ENCODE measurements at places on chromosomes 7 and 10.

DNA sequence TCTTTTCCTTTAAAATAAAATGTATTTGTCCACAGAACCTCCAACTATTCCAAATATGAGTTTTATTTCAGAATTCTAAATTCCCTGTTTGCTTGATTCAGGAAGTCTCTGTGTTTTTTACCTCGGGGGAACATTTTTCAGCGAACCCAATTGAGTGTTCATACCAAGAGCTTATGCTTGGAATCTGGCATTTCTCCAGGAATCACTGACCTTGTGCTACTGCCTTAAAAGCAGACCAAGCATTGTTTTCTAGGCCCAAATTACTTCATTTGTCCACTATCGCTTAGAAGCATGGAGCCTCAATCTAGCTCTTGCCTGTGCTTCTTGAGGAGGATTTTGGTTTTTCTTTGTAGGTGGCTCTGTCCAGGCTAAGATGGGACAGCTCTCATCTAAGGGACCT is 59.4 kb downstream of the EBLN1 start:
- no peak for ATAC-seq

GRCh38 chr10:9175200-9175599 is 1120.7 kb downstream of the GATA3 start:
- no peak for ATAC-seq

DNA sequence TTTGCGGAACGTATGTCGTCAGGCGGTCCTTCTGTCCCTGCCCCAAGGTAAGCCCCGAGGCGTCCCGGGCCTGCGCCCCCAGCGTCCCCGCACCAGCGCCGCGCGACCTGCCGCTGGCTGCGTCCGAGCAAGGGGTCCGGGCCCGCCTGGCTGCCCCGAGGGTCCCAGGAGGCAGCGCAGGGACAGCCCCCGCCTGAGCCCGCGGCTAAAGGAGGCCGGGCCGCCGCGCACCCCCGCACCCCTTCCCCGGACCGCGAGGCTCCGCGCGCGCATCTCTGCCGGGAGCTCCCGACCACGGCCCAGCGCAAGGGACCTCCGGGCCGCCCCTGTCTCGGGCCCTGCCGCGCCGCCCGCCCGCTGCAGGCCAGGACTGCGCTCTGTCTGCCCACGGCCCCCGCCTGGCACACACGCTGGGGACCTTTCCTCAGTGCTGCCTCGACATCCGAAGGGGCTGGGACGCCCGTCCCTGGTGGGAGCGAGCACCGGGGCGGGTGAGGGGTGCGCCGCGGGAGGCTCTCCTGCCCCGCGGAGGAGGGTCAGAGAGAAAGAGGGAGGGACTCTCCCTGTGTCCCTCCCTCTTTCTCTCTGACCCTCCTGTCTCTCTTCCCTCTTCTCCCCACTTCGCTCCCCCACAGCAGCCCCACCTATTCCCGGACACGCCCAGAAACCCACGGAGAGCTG is 25.0 kb downstream of the SHH start:
- peak; percentile 11 for ATAC-seq

DNA sequence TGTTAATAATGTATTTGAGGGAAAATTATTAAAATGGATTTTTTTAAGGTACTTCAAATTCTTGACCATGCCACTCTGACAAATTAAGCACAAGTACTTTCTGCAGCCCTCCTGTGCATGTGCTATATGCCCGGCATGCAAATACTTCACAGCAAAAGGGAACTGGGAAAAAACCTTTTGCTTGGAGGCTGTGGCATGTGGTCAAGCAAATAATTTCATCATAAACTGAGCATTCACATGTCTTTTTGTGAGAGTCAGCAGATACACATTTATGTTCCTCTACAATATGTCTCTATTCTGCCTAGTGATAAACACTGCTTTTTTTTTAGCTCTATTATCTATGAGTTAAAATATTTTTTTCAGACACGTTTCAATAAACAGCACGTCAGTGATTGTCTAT is 53.7 kb upstream of the SEMA3A start:
- peak; percentile 41 for ATAC-seq

GRCh38 chr10:3046210-3046779 is 21.1 kb upstream of the PFKP start:
- ATAC-seq = peak; percentile 20

DNA sequence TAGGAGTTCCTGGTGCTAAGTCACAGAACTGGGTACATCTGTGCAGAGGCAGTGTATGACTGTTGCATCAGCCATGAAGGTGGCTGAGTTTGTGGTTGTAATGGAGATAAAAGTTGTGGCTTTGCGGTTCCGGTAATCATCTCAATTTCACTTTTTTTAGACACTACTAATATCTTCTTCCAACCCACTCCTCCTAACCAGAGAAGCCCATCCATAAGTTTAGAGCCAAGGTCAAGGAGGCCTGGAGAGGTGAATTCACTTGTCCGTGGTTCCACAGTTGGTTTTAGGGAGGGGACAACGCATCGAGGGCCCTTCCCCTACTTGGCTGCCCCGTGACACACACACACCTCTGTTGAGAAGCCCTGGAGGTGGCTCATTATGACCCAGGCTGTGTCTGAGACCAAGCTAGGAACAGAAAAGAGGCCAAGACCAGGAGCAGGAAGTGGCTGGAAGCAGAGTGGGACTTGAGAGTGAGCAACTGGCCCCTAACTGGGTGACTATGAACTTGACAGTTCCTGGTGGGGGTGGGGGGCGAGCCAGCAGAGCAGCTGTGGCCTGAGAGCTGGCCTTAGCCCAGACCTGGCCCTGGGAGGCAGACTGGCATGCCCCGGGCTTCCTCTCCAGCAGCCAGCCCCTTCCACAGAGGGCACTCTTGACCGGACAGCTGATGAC is 66.8 kb upstream of the COL13A1 start:
- ATAC-seq = no peak

DNA sequence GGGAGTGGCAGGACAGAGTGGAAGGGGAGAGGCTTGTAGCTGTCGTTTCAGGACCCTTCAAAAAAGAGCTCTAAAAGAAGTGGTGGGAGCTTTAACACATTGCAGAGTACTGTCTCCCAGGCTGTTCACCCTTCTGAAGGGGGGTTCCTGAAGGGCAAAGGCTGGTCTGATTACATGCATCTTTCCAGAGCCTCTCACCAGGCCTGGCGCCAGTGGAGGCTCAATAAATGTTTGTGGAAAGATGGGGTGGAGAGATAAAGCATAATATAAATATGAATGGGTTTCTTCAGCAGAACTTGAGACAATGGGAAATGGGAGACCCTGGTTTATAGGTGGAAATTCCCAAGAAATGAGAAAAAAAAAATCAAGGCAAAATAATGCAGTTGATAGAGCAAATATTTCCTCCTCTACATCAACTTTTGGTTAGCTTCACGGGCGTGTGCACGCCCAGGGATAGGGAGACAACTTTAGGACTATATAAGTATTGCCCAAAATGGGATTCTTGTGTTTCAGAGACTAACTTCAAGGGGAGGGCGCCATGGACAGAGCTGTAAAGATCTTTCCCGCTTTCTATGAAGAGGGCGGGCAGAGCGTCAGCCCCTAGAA is 613 bp upstream of the BUB3 start:
- ATAC-seq = no peak

- ATAC-seq = peak; percentile 58
These were observed 26.7 kb downstream of the SHH start for GRCh38 chr7:155785536-155785935.

GRCh38 chr10:469947-470338 is 219.5 kb downstream of the DIP2C start:
- no peak for ATAC-seq

DNA sequence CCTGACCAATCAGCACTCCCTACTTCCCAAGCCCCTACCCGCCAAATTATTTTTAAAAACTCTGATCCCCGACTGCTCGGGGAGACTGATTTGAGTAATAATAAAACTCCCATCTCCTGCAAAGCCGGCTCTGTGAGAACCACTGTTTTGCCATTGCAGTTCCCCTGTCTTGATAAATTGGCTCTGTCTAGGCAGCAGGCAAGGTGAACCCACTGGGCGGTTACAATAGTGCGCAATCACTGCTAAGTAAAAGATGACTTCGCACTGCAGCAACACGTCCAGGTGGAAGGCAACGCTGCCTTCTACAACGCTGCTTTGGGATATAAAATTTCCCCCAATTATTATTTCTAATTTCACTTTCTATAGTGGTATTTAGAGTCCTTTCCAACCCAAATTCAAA is 8.9 kb downstream of the SLC37A3 start:
- no peak for ATAC-seq

DNA sequence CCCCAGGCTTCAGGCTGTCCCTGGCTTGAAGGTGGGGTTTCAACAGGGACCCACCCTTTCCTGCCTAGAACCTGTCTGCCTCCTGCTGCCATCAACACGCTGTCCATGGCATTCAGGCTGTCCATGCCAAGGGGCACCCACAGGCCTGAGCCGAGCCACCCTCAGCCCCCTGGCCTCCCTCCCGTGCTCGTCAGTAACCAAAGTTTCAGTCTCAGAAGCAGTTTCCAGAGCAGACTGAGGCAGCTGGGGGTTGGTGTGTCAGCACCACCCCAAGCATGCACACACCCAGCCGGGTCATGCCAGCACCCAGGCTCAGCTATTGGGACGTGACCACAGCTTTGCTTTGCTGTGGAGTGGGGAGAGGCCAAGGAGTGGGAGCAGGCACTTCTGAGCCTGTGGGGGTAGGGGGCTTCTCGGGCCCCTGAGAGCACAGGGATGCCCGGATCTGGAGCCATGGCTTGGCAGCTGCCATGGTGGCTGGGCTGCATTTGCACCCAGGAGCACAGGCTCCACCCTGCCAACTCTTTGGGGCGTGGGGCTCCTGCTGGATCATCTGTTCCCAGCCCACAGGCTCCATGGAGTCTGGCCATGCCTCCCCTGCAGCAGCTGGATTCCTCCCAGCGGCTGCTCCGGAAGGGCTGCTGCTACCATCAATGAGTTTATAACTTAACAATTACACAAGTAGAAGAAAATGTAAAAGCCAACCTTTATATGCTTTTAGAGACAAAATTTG is 314.5 kb upstream of the SEMA3C start:
- ATAC-seq = no peak

DNA sequence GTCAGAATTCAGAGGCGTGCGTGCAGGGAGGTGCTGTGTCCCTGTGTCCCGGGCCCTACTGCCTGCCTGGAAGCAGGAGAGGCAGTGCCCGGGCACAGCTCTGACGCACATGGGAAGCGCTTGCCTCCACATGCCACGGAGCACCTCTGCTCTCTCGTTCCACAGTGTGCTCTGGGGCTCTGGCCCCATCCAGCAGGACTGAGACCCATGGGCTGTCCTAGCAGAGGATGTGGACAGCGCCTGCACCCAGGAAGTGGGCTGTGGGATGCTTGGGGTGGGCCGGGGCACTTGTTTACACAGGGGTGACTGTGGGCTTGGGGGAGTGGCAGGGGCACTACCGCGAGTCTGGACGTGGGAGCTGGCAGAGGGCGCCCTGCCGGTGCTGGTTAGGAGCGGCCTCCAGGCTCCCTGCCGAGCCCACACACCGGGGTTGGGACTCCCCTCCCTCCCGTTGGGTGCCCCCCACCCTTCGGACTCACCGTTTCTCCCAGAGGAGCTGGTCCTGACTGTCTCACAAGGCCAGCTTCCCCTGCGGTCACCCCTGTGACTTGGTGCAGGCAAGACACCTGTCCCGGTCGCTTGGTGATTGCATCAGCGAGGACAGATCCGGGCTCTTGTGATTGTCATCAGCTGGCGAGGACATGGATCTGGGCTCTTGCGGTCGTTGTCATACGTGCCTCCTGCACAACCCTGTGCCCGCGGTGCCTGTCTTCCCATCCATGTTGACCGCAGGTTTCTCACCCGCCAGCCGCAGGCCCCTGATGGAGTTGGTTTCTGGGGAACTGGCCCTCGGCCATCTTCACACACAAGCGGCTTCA is 83.1 kb downstream of the NKX6-2 start:
- peak; percentile 79 for ATAC-seq

- no peak for ATAC-seq
These were observed 15.2 kb downstream of the PDGFA start for GRCh38 chr7:504221-505111.

DNA sequence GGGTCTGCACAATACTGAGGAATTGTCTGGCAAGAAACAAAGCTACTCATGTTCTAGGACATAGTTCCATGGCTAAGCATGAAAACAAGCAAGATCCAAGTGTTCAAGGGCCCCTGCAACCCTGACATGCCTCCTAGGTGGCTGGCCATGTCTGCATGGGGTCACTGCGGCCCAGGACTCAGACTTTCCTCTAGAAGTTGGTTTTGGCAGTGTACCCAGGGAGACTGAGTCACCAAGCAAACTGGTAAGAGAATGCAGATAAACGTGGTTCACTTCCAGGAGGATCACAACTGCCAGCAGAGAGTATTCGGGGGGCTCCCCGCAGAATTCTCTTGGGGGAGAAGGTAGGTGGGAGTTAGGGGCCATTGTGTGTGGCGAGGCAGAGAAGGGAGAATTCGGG is 7.4 kb upstream of the PFKFB3 start:
- ATAC-seq = no peak

DNA sequence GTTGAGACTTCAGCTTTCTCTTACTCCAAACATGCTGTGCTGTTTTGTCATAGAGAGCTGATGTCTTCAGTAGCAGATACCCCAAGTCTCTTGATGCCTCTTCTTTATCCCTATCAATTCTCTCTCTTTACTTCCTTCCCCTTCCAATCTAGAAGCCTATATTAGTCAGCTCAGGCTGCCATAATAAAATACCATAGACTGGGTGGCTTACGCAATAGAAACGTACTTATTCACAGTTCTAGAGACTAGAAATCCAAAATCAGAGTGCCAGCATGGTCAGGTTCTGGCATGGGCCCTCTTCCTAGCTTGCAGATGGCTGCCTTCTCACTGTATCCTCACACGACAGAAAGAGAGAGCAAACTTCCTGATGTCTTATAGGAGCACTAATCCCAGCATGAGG is 9.0 kb upstream of the GARS1 start:
- no peak for ATAC-seq

DNA sequence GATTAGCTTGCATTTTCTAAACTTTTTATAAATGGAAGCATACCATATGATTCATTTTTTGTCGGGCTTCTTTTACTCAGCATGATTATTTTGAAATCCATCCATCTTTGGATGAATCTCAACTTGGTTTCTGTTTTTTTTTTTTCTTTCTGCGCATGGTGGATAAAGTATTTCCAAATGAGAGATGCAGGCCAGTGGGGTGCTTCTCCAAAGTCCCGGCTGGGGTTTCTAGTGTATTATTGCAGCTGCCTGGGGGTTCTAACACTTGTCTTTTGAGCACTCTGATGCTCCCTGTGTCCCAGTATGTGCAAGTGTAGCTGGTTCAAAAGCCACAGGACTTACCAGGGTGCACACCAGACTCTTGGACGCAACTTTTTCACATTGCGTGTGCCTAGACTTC is 70.9 kb upstream of the LOXL4 start:
- no peak for ATAC-seq

- ATAC-seq = peak; percentile 99
These were observed at the start of gene MGMT for GRCh38 chr10:129466703-129467358. MGMT (plus strand) TSS chr10:129467241.
